T-helper 17 cell (primary cell): ENCODE measurements at places on chromosomes 16 and 17. TPM values are rescaled to one million over a fixed set of nuclear protein-coding genes. Genes with fewer than 3 reads are reported as not detected.

Gene CFAP97D1
- not detected for total RNA-seq

Gene SPATA2L
- 30.8 TPM for total RNA-seq

Gene DPEP2
- 42.7 TPM for total RNA-seq

Gene CCL4L2
- total RNA-seq: 0.62 TPM

Gene TNFRSF12A
- 1.3 TPM for total RNA-seq

Gene CLEC19A
- total RNA-seq: not detected

Gene CHRNE
- total RNA-seq: 1.1 TPM

- no peak for DNase-seq
These were observed 36.3 kb upstream of the TEKT1 start for GRCh38 chr17:6867849-6868248.

GRCh38 chr17:43905985-43906852 is 1.1 kb downstream of the MPP2 start:
- DNase-seq: peak; percentile 13

- DNase-seq: no peak
These were observed 4.5 kb upstream of the NR1D1 start for GRCh38 chr17:40104594-40105486.

DNA sequence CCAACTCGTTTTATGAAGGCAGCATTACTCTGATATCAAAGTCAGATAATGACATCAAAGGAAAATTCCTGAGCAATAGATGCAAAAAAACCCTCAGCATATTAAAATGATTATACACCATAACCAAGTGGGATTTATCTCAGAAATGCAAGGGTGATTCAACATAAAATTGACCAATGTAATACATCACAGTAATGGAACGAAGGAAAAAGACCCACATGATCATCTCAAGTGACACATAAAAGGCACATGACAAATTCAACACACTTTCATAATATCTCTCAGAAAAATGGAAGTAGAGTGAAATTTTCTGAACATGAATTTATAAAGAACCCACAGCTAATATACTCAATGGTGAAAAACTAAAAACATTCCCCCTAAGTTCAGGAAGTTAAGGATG is 118.8 kb downstream of the ITFG1 start:
- no peak for DNase-seq

- DNase-seq: no peak
These were observed 223.7 kb downstream of the SEC14L1 start for GRCh38 chr17:77364381-77364911.

- DNase-seq: no peak
These were observed 27.2 kb downstream of the MARCHF10 start for GRCh38 chr17:62780951-62781350.

DNA sequence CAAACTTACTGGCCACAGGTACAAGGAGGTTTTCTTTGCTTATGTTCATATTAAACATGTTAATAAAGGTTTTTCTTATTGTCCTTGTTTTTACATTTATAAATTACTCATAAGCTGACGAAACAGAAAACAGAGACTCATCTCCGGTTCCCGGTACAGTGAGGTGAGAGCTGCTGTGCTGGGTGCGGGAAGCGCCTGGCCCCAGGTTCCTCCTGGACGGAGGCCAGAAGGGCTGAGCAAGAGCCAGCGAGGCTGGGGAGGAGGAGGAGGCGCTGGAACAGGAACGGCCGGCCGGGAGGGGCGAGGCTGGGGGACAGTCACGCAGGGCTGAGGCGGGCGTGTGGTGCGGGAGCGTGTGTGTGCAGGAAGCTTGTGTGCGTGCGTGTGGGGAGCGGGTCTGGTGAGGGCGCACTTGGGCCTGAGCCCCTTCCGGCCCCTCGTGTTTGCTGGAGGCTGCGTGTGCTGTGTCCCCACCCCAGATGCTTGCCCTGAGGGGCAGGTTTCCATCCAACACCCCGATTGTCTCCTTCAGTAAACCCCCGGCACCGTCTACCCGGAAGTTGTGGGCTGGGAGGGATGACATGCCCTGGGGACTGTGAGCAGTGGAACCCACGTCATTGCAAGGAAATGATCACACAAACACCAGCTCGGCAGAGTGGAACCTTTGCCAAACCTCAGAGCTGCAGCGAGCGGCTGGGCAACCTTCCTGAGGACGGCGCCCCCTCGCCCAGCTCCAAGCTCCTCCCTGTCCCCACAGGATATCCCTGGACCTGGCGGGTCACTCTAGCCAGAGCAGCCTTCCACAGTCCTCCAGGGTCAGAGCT is 19.5 kb downstream of the CD7 start:
- peak; percentile 88 for DNase-seq

GRCh38 chr17:29544066-29544465 is 22.8 kb downstream of the ABHD15 start:
- DNase-seq: no peak

DNA sequence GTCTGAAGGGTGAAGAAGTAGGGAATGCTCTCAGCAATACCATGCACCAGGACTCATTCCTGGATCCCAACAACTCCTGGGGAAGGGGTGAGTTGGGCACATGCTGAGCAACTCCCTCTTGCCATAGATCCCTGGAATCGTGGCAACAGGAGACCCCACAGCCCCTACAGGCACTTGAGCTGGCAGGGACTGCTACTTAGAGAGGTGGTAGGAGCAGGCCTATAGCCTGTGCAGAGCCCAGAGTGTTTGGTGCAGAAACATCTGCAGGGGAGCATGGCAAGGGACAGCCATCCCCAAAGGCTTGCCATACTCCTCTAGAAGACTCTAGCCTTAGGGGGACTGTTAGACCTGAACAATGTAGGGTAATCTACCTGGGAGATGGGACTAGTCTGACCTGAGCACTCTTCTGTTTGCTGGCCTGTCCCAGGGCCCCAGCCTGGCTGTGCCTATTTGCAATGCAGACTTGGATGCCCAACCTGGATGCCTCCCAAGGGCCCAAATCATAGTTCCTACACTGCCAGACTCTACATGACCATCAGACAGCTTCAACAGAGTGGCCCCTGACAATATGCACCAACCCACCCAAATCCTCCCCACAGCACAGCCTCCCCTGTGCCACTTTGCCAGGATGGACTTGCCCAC is 568.6 kb upstream of the KIF2B start:
- no peak for DNase-seq

DNA sequence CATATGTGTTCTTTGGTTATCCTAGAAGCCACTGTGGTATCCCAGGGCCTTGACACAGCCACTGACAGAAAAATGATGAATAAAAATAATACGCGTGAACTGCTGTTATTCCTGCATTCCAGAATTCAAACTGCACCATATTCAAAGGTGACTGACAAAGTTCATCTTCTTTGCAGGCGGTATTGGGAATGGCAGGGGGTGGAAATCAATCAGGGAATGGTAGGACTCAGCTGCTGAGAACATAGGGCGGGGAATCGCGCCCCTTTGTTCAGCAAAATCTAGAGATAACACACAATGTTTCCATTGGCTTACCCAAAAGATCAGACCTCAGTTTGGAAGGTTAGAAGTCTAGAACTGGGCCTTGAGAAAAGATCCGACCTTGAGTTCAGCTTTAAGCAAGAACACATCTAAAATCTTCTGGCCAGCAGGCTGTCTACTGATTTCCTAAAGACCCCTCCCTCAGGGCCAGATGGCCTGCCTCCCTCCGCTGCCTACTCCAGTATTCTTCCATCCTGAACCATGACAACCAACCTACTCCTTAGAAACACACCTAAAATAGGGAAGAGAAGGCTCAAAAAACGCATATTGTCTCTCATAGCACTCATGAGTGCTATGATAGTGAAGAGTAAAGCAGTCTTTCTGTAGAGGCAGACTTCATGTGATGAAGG is 34.1 kb downstream of the CDK5R1 start:
- no peak for DNase-seq
